Non-pigmented ciliary epithelial cell (primary cell): ENCODE measurements at places on chromosomes 1 and 21.
A peak's percentile ranks its signal among the peaks of the same experiment; 100 is the strongest.

DNA sequence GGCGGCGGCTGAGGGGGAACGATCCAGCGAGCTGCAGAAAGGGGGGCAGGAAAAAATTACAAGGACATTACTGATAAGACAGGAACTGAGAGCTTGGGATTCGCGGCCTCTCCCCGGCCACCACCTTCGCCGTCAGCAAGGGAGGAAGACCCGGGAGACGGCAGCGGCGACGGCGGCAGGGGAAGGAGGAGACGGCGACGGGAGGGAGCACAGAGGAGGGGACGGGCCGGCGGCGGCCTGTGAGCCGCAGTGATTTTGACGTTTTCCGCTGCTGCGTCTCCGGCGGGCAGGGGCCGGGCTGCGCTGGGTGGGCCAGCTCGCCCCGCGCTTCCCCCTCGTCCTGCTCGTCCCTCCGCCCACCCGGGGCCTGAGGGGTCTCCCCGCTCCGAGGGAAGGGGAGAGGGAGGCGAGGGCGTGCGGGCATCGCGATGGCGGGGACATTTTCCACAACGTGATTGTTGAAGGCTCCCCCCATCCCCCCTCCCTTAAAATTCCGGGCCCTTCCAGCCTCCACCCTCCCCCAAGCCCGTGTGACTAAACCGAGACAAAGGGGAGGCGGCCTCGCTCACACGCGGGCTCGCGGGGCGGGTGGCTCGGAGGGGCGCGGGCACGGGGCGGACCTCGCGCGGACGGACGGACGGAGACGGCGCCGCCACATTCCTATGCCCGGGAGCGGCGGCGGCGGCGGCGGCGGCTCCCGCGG, 407 bp downstream of the CAMSAP2 start:
- DNase-seq: no peak

DNA sequence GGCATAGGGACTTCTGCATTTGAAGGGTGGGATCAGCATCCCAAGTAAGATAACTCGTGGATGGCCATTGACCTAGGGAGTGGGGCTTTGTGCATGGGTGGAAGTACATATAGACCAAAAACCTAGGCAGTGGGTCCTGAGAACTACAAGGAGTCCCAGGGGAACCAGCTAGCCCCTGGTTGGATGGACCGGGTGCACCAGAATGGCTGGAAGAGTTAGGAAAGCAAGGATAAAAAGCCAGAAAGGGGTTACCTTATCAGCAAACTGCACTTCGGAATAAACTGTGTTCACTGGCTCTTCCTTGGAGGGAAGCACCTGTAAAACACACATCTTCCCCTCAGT, 26.6 kb upstream of the SLAMF6 start:
- no peak for DNase-seq

DNA sequence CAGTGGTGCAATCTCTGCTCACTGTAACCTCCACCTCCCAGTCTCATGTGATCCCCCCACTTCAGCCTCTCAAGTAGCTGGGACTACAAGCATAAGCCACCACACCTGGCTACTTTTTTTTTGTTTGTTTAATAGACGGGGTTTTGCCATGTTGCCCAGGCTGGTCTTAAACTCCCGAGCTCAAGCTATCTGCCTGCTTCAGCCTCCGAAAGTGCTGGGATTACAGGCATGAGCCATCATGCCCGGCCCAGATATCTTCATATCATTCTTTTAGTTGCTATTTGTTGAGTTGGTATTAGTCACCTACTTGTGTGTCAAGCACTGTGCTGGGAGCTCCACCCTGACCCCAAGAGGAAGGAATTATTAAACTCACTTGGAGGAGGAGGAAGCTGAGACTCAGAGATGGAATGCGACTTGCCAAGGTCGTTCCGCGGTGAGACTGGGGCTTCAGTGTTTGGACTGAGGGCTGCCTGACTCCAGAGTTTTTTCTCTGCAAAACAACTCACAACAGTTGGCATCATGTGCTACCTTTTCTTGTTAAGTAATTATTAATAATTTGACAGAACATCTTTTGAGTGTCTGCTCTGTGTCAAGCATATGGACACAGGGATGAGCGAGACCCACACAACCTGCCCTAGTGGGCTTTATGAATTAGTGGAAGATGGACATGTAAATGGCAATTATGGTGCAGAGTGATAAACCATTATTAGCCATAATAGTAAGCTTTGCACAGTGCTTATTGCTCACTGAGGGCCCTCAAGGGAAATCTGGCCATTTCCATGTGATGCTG, 132.0 kb downstream of the FOXD2 start:
- DNase-seq: peak; percentile 93

GRCh38 chr1:236338096-236338495, 56.0 kb upstream of the EDARADD start:
- DNase-seq: peak; percentile 20

DNA sequence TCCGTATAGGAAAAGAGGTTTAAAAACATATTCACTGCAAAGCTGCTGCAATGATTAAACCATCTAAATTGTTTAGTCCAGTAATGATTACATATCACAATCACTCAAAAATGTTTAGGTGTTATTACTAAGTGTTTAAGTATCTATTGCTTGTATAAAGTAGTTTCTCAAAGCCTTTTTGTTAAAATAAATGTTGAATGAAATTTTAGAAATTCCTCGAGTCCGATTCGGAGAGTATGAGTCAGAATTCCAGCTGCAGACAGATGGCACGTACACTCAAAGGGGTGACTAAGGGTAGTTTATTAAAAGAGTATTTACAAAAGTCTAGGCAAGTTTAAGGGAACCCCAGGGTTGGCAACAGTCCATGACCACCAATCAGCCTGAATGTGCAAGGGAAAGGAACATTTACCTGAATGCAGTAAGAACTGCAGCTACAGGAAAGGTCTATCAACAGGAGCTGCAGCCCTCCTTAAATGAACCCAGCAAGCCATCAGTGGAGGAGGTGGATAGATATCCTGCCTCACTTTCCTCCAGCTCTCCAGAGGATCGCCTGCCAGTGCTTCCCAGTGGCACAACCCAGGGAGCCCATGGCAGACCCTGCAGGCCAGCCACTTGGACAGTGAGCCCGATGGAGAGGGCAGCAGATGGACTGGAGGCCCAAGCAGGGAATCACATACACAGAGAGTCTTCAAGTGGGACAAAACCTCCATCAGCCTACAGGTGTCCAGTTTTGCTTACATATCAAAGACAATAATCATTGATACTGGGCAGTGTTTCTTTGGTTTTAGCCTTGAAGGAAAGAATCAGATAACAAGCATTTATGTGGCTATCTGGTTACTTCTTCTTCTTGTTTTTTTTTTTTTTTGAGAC, 92.1 kb upstream of the SLC44A3 start:
- DNase-seq: peak; percentile 88

DNA sequence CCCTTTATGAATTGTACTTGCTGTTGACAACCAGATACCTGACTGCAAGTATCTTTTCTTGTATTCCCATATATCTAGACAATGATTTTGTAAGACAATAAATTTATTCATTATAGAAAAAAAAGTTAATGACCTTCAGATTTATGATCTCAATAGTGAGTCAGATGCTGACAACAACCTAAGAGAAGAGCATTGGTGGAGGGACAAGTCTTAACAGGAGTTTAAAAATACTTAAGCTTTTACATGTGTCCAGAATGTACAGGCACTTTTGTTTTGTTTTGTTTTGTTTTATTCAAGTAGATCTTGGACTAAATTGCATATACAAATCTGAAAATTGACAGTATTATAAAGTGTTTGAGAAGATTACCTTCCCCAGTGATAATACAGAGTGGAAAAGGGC, 1544.6 kb upstream of the B3GALT2 start:
- no peak for DNase-seq
